ENCODE measurements at places on chromosomes 7 and 10.

- no peak for DNase-seq
Measured at GRCh38 chr7:12703881-12704280, 16.4 kb downstream of the ARL4A start.

GRCh38 chr10:97612386-97612785 is 20.9 kb downstream of the MORN4 start:
- no peak for DNase-seq

DNA sequence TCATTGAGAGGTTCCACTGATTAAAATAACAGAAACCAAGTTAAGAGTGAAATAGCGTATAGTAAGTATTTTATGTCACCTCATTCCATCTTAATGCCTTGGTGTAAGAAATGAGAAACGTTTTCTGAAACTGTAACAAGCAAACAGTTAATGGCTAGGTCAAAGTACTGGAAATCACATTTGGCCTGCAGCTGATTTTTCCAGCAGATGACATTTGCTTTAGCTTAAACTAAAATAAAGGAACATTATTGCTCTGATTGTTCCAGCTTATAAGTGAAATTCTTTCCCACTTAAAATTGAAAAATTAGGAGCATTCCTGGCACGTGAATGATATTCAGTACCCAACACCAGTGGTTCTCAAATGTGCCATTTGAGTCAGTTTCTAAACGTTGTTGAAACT is 213.6 kb upstream of the DPP6 start:
- DNase-seq: peak; percentile 44

DNA sequence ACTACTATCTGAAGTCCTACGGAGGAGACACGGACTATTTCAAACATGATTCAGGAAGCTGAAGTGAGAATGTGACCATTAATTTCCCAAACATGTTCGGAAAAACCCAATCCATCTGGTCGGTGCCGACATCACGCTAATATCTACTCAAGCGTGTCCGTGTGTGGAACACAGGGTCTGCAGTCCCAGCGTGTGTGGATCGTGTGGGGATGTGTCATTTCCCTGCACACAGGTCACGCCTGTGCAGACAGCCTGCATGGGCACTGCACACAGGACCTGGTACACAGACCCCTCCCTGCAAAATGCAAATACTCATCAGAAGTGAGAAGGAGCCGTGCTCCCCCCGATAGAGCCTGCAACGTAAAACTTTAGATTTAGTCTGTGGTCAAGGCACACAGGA is 57.8 kb downstream of the CARD11 start:
- no peak for DNase-seq

DNA sequence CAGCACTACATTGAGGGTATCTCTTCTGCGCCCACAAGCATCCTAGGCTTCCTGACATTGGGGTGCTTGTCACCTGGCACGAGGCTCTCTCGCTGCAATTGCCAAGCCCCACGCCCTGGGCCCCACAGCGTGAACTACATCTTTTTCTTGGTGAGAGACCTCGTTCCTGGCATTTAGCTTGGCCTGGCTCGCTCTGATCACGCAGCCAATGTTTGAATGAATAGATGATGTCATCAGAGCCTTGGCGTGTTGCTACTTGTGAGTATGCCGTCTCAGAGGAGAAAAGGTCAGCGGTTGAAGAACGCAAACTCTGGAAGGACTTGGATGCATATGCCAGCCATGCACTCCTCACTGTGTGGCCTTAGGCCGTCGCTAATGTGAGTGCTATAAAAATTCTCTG is 150.2 kb upstream of the AUTS2 start:
- DNase-seq: peak; percentile 61

DNA sequence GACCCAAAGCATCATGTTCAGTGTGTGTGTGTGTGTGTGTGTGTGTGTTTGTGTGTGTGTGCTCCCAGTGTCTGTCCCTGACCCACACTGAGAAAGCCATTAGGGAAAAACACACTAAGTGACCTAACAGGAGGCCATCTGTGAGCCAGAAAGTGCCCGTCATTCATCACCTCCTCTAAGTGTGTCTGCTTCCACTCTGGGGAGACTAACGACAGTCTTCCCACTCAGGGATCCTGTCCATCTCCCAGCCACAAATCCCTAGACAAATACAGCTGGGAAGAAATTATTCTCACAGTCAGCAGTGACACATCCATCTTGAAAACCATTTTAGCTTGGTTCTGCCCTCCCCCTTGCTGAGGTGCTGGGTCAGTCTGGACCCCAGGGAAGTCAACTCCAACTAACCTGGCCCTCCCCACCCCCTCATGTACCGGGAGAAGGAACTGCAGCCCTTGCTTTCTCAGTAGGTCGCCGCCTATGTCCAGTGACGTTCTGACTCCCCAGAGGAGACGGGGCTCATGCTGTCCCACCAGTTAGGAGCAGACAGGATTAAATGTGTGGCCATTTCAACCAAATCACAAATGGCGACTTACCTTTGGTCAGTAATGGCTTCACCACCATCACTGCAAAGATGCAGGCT is 296.5 kb upstream of the ZNF32 start:
- DNase-seq: peak; percentile 12

- no peak for DNase-seq
Measured at GRCh38 chr10:52571018-52571417, 201.6 kb downstream of the MBL2 start.
